Neural cell (in vitro differentiated cells): ENCODE measurements at places on chromosomes 6 and 20. TPM values are rescaled to one million over a fixed set of nuclear protein-coding genes. Genes with fewer than 3 reads are reported as not detected.

Gene TCF21
- not detected in 2 replicates for polyA plus RNA-seq

Gene SAPCD1
- polyA plus RNA-seq, result 1.3 TPM in 1 of 2 replicates, not detected in the other

Gene PMEPA1
- 3.3 and 5.0 TPM in 2 replicates for polyA plus RNA-seq

Gene DNAAF9
- polyA plus RNA-seq, result 58.0 and 59.7 TPM in 2 replicates

Gene IPCEF1
- polyA plus RNA-seq, result 2.3 and 3.9 TPM in 2 replicates

Gene MATN4
- polyA plus RNA-seq, result not detected in 2 replicates

Gene BLCAP
- polyA plus RNA-seq, result 344 and 359 TPM in 2 replicates

Gene RIPOR3
- not detected in 2 replicates for polyA plus RNA-seq

Gene SERINC1
- polyA plus RNA-seq, result 783 and 879 TPM in 2 replicates

Gene NDUFAF5
- polyA plus RNA-seq, result 65.8 and 103 TPM in 2 replicates

Gene OOEP
- not detected in 2 replicates for polyA plus RNA-seq

Gene PRRT1
- polyA plus RNA-seq, result 0.22 TPM in 1 of 2 replicates, not detected in the other

Gene NR2E1
- 0.50 and 1.3 TPM in 2 replicates for polyA plus RNA-seq

Gene DLL1
- 24.6 and 26.1 TPM in 2 replicates for polyA plus RNA-seq

Gene EHMT2
- polyA plus RNA-seq, result 102 and 121 TPM in 2 replicates

Gene MRAP2
- 1.0 and 1.4 TPM in 2 replicates for polyA plus RNA-seq

Gene PSORS1C1
- polyA plus RNA-seq, result not detected in 2 replicates

Gene FUT9
- 16.1 and 18.5 TPM in 2 replicates for polyA plus RNA-seq

Gene RAMACL
- polyA plus RNA-seq, result 1.6 and 1.9 TPM in 2 replicates

Gene UBE2V1
- 34.4 and 44.2 TPM in 2 replicates for polyA plus RNA-seq

Gene PI16
- polyA plus RNA-seq, result 0.56 TPM in 1 of 2 replicates, not detected in the other

Gene NAA20
- 43.9 and 48.9 TPM in 2 replicates for polyA plus RNA-seq

Gene CTCFL
- polyA plus RNA-seq, result not detected in 2 replicates

Gene ENPP1
- 0.52 TPM in 1 of 2 replicates, not detected in the other for polyA plus RNA-seq

Gene MRPS18A
- 39.6 and 52.4 TPM in 2 replicates for polyA plus RNA-seq

Gene PTCRA
- polyA plus RNA-seq, result not detected in 2 replicates

Gene FAM83D
- 0.48 and 2.4 TPM in 2 replicates for polyA plus RNA-seq

Gene GTF2H4
- 87.7 and 101 TPM in 2 replicates for polyA plus RNA-seq

Gene EDN1
- polyA plus RNA-seq, result 2.2 and 2.7 TPM in 2 replicates

Gene HLA-G
- not detected in 2 replicates for polyA plus RNA-seq

Gene ADGRG6
- polyA plus RNA-seq, result 0.37 and 0.66 TPM in 2 replicates

Gene HTR1E
- polyA plus RNA-seq, result 0.22 and 0.25 TPM in 2 replicates

Gene GSTA2
- polyA plus RNA-seq, result not detected in 2 replicates

Gene NTSR1
- polyA plus RNA-seq, result 0.05 and 0.22 TPM in 2 replicates

Gene TXLNB
- polyA plus RNA-seq, result not detected in 2 replicates

Gene APCDD1L
- polyA plus RNA-seq, result not detected in 2 replicates

Gene KCNK15
- polyA plus RNA-seq, result not detected in 2 replicates

Gene NOX3
- 0.11 TPM in 1 of 2 replicates, not detected in the other for polyA plus RNA-seq

Gene GABRR1
- 0.36 TPM in 1 of 2 replicates, not detected in the other for polyA plus RNA-seq

Gene CHRNA4
- polyA plus RNA-seq, result 6.8 and 10.5 TPM in 2 replicates

Gene TSHZ2
- polyA plus RNA-seq, result 4.6 and 6.0 TPM in 2 replicates

Gene BLTP3A
- 10.2 and 11.2 TPM in 2 replicates for polyA plus RNA-seq

Gene OPN5
- polyA plus RNA-seq, result 0.10 and 0.44 TPM in 2 replicates

Gene ZSCAN16
- polyA plus RNA-seq, result 31.9 and 36.6 TPM in 2 replicates

Gene MMP24OS
- polyA plus RNA-seq, result 7.7 and 8.3 TPM in 2 replicates

Gene PSORS1C2
- polyA plus RNA-seq, result not detected in 2 replicates

Gene SDCBP2
- polyA plus RNA-seq, result 3.1 and 5.2 TPM in 2 replicates

Gene VSX1
- not detected in 2 replicates for polyA plus RNA-seq
